ENCODE measurements at places on chromosomes 13 and 19. TPM values are rescaled to one million over a fixed set of nuclear protein-coding genes. Genes with fewer than 3 reads are reported as not detected.

DNA sequence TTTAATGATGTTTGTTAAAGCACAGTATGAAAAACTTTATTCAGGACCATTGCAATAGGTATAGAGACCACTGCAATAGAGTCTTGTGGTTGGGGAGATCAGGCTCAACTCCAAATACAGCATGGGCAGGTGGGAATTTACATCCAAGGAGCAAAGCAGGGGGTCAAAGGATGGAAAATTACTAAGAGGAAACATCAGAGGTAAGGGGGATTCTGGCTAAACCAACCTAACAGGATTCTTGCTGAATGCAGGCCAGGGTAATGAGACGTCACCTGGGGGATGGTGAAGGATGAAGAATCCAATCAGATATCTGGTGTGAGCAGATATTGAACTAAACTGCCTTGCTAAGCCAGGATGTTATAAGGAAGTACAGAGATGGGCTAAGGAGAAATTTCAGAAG lies 126.6 kb upstream of the MIR17HG start:
- DNase-seq: no peak

DNA sequence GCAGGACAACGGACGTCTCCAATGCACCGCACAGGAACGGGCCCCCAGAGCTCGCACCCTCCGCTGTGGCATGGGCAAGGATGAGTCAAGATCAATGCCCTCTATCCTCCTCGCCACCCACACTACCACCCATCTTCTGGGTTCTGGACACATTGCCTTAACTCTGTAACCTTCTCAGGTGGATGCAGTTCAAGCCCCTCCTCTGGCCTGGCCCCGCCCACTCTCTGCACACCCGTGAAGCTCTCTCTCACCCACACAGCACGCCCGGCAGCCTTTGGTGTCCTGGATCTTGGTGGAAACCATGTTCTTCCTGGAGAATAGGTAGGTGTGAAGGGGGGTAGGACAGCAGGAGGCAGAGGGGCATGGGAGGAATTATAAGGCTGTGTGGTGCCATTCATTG lies 20.7 kb downstream of the MAP4K1 start:
- no peak for DNase-seq

- DNase-seq: no peak
Measured at GRCh38 chr19:336067-336614, 8.5 kb downstream of the MIER2 start.

DNA sequence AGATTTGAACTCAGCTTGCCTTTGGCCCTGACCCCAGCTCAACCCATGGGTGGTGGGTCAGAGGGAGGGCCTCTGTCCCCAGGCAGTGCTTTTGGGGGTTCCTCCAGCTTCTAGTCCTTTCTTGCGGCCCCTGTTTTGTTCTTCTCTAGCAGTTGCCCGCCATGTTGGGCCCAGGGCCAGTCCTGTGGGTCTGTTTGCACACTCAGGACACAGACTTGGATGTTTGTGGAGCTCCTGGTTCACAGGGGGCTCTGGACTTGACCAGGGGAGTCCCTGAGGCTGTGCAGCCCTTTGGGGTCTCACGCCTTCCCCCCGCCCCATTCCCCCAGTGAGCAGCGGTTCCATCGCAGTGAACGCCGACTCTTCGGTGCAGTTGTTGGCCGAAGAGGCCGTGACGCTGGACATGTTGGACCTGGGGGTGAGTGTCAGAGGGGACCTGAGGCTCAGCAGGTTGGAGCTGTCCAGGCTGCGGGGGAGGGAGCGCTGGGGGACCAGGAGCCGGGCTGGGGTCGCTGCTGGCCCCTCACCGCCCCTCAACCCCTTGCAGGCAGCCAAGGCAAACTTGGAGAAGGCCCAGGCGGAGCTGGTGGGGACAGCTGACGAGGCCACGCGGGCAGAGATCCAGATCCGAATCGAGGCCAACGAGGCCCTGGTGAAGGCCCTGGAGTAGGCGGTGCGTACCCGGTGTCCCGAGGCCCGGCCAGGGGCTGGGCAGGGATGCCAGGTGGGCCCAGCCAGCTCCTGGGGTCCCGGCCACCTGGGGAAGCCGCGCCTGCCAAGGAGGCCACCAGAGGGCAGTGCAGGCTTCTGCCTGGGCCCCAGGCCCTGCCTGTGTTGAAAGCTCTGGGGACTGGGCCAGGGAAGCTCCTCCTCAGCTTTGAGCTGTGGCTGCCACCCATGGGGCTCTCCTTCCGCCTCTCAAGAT lies 2.5 kb downstream of the ATP5F1D start:
- DNase-seq: no peak

DNA sequence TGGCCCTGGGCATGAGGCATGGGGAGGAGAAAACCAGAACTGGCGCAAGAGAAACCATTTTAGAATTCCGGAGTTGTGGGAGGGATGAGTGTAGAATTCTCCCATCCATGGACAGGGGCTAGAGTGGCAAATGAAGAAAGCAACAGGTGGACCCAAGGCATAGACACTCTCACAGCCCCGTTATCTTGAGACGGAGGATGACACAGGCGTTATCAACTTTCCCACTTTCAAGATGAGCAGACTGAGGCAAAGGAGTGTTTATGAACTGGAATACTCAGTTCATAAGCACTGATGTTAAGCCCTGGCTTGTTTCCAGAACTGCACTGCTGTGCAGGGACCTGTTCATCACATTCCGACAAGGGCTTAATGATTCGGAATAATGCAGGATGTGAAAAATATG lies 1.1 kb upstream of the GTF3A start:
- DNase-seq: no peak

DNA sequence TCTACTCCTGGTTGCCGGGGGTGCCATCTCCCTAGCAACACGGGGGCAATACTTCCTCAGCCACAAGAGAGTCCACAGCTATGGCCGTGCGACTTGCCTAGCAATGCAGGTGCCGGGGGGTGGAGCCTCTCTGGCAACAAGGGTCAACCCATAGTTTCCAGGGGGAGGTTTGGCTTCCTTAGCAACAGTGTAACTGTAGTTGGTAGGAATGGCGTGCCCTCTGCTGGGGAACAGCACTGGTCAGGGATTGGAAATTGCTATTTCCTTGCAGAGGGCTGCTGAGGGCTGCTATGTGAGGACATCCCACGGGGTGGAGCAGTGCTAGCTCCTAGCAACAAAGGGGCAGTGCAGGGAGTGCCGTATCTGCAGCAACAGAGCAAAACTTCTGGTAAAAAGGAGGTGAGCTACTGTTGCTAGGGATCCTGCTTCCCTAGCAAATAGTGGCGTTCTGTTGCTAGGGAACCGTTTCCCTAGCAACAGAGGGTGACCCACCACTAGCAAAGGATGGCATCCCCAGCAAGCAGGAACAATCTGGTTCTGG lies 7.0 kb upstream of the TMC4 start:
- DNase-seq: no peak

DNA sequence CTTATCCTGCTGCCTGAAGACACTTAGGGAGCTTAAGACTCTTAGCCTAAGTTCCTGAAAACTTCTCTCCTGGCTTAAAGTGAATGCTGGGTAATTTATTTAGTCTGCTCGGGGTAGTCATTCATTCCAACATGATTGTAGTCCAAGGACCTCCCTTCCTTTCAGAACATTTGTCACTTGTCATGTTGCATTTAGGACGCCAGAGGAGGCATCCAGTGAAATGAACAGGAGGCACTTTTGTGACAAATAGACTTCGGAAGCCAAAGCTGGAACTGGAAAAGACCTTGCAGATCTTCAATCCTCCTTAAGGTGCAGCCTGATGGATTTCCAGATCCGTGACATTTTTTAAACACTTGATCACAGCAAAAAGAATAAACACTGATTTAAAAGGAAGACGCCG lies 95.1 kb downstream of the DNAJC15 start:
- DNase-seq: no peak

GRCh38 chr13:22748866-22749577 lies 431.8 kb upstream of the SGCG start:
- DNase-seq: no peak

GRCh38 chr13:46953331-46953730 lies 56.5 kb upstream of the HTR2A start:
- DNase-seq: no peak

DNA sequence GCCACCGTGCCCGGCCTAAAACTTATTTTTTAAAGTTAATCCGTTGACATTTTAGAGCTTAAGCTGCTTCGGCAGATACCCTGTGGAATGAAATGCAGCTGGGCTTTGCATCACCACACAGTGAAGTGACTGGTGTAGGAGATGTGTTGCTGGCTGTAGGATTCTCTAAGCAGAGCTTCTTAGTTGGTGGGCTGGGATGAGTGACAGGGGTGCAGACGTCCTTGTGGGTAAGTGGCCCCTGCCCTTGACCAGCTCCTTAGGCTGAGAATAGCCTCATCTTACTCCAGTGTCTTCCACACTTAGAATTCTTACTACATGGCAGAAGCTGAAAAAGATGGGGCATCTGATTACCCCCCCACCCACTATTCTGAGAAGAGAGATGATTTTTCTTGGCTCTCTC lies 11.6 kb downstream of the GATAD2A start:
- no peak for DNase-seq

PLK5 gene
- 0.19 TPM for polyA plus RNA-seq

DNA sequence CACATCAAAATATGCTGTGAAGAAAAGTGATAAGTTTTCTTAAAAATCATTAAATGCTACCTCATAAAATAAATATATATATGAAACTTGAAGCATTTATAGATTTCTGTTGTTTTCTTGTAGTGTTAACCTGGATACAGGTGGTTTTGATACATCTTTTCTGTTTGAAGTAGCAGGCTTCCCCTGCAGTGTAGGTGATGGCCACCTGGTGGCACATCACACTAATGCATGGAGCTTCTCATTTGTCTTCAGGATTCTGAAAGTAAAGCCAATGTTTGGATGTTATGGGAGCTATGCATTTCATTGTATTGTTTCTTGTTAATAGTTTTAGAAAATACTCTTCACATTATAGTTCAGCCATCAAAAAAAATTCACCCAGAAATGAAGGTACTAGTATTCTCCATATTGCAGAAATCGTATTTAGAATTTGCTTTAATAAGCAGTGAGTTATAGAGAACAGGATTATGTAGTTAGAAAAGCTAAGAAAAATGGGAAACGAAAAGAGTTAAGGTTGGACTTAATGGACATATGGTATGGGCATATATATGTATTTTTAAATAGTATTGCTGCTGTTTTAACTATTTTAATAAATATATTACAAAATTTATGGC lies 18.7 kb downstream of the GPR180 start:
- DNase-seq: peak; percentile 43

KXD1 gene
- polyA plus RNA-seq: 67.0 TPM

GRCh38 chr13:91468301-91468700 lies 69.9 kb downstream of the GPC5 start:
- DNase-seq: no peak

ZNF490 gene
- polyA plus RNA-seq: 5.2 TPM

ZNF835 gene
- polyA plus RNA-seq: 3.7 TPM

All from left lung (tissue), 14 donors.